Psoas muscle (tissue), 8 donors: ENCODE measurements at places on chromosomes 5 and 9. TPM values are rescaled to one million over a fixed set of nuclear protein-coding genes. Genes with fewer than 3 reads are reported as not detected.

The CCL28 gene
- not detected for total RNA-seq

The LHX3 gene
- not detected for total RNA-seq

The MCC gene
- 13.8 TPM for total RNA-seq

The CAMK4 gene
- 0.02 TPM for total RNA-seq

The CCNI2 gene
- total RNA-seq: not detected

The GKAP1 gene
- 37.9 TPM for total RNA-seq

The OLFM1 gene
- 4.8 TPM for total RNA-seq

The GABRA6 gene
- total RNA-seq: not detected

The COL15A1 gene
- total RNA-seq: 5.6 TPM

The BICD2 gene
- total RNA-seq: 32.1 TPM

The UNC5A gene
- 0.10 TPM for total RNA-seq

GRCh38 chr9:108687006-108687987 is 168.5 kb downstream of the ACTL7B start:
- no peak overlapping the region for H3K27ac ChIP-seq
- H3K36me3 ChIP-seq: no peaks in the 10 kb centered on the region

DNA sequence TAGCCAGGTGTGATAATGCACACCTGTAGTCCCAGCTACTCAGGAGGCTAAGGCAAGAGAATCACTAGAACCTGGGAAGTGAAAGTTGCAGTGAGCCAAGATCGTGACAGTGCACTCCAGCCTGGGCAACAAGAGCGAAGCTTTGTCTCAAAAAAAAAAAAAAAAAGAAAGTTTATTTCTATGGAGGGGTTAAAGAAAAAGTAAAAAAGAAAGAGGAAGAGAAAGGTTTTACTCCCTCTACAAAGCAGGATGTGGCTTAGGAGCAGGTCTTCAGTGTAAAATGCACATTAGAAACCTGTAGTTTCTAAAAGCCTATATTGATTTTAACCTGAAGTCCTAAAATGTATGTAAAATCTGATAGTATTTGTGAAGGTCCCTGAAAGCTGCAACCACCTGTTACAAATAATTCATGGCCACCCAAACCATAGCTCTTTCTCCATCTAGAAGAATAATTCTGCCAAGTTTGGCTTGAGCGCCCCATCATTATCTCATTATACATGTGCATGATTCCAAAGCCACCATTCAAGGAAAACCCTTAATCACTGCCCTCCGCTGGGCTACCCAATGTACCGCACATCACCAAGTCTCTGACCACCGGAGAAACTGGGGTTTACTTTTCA is 3.4 kb downstream of the FNBP1 start:
- no peak overlapping the region for H3K27ac ChIP-seq
- peaks cover 18% of the 10 kb centered on the region for H3K4me1 ChIP-seq
- no peaks in the 10 kb centered on the region for H3K27me3 ChIP-seq
- H3K36me3 ChIP-seq: no peaks in the 10 kb centered on the region
- peak overlapping the region; percentile 17 for H3K4me3 ChIP-seq

GRCh38 chr9:35518981-35519679 is 29.2 kb downstream of the RUSC2 start:
- peak overlapping the region; percentile 92 for H3K27ac ChIP-seq
- no peaks in the 10 kb centered on the region for H3K27me3 ChIP-seq
- H3K4me3 ChIP-seq: peak overlapping the region; percentile 9
- H3K36me3 ChIP-seq: no peaks in the 10 kb centered on the region
- no peak for DNase-seq

GRCh38 chr5:67992923-67993322 is 222.6 kb upstream of the PIK3R1 start:
- no peak for DNase-seq
- no peak overlapping the region for H3K27ac ChIP-seq
- H3K36me3 ChIP-seq: no peaks in the 10 kb centered on the region
- H3K4me3 ChIP-seq: no peak overlapping the region
- no peaks in the 10 kb centered on the region for H3K27me3 ChIP-seq
- peaks cover 7% of the 10 kb centered on the region for H3K4me1 ChIP-seq

DNA sequence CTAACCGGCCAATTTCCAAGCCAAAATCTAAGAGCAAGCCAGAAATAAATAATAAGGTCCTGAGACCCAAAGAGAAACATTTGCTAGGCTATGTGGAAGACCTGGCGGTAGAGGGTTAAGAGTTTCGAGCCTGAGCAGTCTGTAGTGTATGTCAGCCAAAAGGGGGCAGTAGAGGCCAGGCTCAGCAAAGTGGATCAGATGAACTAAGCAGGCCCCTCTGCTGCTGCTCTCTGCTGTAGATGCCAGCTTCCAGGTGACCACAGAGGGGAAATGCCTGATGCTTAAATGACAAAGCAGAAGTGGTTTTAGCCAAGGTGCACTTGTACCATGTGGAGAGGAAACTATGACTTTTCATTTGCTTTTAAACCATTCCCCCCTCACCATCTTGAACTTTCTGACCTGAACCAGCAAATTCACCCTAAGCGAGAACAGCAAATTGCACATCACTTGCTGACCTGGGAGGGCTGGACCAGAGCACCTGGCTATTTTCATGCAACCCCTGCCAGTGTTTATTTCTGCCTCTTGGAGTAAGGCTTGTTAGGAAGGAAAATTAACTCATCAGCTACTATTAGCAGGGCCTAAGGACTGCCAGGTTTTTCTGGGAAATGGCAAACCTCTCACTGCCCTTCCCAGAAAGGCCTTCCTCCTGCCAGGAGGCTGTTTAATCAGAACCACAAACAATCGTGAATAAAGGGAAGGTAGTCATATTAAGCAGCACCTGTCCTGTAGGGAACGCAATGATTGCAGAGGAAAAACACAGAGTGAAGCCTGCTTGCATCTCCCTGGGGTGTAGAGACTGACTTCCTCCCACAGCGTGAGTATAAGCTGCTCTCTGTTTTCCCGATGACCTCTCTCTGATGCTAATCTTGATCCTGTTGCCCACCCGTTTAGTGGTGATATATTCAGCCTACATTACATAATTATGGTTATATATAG is 818.2 kb downstream of the TLR4 start:
- no peaks in the 10 kb centered on the region for H3K27me3 ChIP-seq
- no peak overlapping the region for H3K4me3 ChIP-seq
- no peaks in the 10 kb centered on the region for H3K4me1 ChIP-seq
- peak; percentile 24 for DNase-seq
- no peak overlapping the region for H3K27ac ChIP-seq

GRCh38 chr5:156326718-156327259 is at the start of gene SGCD:
Gene SGCD (plus strand): TSS chr5:156327164.
- H3K27ac ChIP-seq: peak within 1 kb of the TSS; percentile 86
- peak within 1 kb of the TSS; percentile 69 for H3K4me3 ChIP-seq
- no peaks in the 10 kb centered on the region for H3K27me3 ChIP-seq
- H3K36me3 ChIP-seq: no peaks in the 10 kb centered on the region

- peak overlapping the region; percentile 99 for H3K27ac ChIP-seq
- no peaks in the 10 kb centered on the region for H3K27me3 ChIP-seq
- peak overlapping the region; percentile 73 for H3K4me3 ChIP-seq
- peaks cover 22% of the 10 kb centered on the region for H3K4me1 ChIP-seq
- peaks cover 38% of the 10 kb centered on the region for H3K36me3 ChIP-seq
- DNase-seq: no peak
Measured at GRCh38 chr5:138338411-138339090, 485 bp downstream of the FAM53C start.

GRCh38 chr5:62306896-62307689 is 1.1 kb downstream of the KIF2A start:
- H3K27ac ChIP-seq: peak overlapping the region; percentile 82
- H3K4me1 ChIP-seq: no peaks in the 10 kb centered on the region
- no peaks in the 10 kb centered on the region for H3K36me3 ChIP-seq
- no peaks in the 10 kb centered on the region for H3K27me3 ChIP-seq

- no peak overlapping the region for H3K27ac ChIP-seq
- H3K4me3 ChIP-seq: no peak overlapping the region
- peak; percentile 85 for DNase-seq
- no peaks in the 10 kb centered on the region for H3K36me3 ChIP-seq
Measured at GRCh38 chr9:127586537-127586936, 25.5 kb upstream of the STXBP1 start.

GRCh38 chr5:106127985-106128384 is 1542.8 kb downstream of the EFNA5 start:
- H3K4me3 ChIP-seq: no peak overlapping the region
- DNase-seq: no peak
- no peaks in the 10 kb centered on the region for H3K27me3 ChIP-seq
- H3K4me1 ChIP-seq: no peaks in the 10 kb centered on the region
- no peaks in the 10 kb centered on the region for H3K36me3 ChIP-seq

- H3K4me1 ChIP-seq: peaks cover 26% of the 10 kb centered on the region
- H3K27ac ChIP-seq: peak overlapping the region; percentile 81
Measured at GRCh38 chr9:34647651-34648050, 1.2 kb downstream of the GALT start.

DNA sequence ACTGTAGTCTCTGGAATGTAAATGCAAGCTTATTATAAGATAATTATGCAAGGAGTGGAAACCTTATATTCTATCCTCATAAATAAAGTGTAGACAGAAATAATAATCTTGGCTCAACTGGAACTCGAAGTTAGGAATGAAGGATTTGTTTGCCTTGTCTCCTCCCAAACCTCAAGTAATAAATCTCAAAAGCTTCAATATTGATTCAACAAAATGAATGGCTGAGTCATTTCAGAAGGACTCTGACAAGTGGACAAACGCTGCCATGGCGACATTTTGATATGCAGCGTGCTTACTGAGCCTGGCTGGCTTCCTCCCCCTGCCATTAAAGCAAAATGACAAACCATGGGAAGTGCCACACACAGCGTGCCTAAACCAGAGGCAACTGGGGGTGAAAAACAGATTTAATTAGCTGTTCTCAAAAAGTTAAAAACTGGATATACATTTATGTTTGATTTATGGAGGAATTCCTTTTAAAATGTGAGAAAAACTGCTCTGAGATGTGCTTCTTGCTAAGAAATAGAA is 10.5 kb upstream of the ADGRV1 start:
- no peak for DNase-seq
- peaks cover 10% of the 10 kb centered on the region for H3K27me3 ChIP-seq
- no peak overlapping the region for H3K27ac ChIP-seq
- peak overlapping the region; percentile 5 for H3K4me3 ChIP-seq
- H3K36me3 ChIP-seq: no peaks in the 10 kb centered on the region

GRCh38 chr5:176151281-176151680 is 86.9 kb upstream of the SIMC1 start:
- no peaks in the 10 kb centered on the region for H3K4me1 ChIP-seq
- H3K27ac ChIP-seq: no peak overlapping the region
- H3K36me3 ChIP-seq: no peaks in the 10 kb centered on the region
- H3K27me3 ChIP-seq: peaks cover 6% of the 10 kb centered on the region
- no peak for DNase-seq

DNA sequence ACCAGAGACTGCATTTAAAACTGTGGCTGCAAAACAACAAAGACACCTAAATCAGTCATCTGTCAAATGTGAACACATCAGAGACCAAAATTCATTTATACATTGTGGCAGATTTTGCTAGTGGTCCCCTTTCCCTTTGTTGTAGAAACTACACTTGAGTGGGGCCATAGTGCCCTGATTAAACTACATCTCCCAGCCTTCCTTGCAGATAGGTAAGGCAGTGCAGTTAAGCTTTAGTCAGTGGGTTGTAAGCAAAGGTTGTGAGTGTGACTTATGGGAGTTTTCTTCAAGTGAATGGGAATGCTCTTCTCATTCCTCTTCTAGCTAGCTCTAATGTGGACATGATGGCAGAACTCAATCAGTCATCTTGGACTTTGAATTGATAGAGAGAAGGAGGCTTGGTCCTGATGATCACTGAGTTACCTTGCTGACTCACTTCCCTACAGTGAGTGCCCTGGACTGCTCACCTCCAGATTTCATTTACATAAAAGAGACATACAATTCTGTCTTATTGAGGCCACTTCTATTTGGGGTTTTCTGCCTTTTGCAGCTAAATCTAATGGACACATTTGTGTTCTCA is 35.2 kb upstream of the SPARC start:
- no peaks in the 10 kb centered on the region for H3K36me3 ChIP-seq
- H3K4me1 ChIP-seq: peaks cover 12% of the 10 kb centered on the region
- H3K27me3 ChIP-seq: no peaks in the 10 kb centered on the region

- no peaks in the 10 kb centered on the region for H3K27me3 ChIP-seq
- H3K4me3 ChIP-seq: peak overlapping the region; percentile 76
- no peak for DNase-seq
- H3K27ac ChIP-seq: no peak overlapping the region
Measured at GRCh38 chr9:89312222-89312571, 1.2 kb downstream of the CKS2 start.

DNA sequence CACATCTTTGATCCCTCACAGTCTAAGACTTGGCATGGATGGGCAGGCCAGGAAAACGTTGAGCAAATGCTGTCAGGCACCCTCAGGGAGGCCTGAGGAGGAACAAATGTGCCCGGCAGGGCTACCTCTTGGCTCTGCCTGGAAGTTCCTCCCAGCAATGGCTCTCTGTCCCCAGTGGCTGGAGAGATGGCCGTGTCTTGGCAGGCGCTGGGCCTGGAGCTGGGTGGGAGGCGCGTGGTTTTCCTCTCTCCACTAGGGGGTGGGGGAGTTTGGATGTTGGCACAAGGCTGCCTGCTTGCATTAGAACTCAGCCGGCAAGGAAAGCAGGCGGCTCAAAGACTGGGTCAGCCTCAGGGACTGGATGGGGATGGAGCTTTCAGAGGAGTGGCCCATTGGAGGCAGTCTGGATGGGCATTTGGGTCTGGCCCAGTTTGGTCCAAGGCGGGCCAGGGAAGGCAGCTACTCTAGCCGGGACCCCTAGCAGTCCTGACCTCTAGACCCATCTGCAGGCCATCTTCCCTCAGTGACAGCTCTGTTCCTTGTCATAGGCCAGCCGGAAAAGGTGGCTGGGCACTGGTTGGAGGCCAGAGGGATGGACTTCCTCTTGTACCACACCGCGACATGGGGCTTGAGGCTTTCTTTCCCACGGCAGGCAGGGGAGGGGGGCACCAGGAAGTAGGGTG is 68.2 kb upstream of the STC2 start:
- H3K36me3 ChIP-seq: no peaks in the 10 kb centered on the region
- no peaks in the 10 kb centered on the region for H3K4me1 ChIP-seq
- no peak for DNase-seq

DNA sequence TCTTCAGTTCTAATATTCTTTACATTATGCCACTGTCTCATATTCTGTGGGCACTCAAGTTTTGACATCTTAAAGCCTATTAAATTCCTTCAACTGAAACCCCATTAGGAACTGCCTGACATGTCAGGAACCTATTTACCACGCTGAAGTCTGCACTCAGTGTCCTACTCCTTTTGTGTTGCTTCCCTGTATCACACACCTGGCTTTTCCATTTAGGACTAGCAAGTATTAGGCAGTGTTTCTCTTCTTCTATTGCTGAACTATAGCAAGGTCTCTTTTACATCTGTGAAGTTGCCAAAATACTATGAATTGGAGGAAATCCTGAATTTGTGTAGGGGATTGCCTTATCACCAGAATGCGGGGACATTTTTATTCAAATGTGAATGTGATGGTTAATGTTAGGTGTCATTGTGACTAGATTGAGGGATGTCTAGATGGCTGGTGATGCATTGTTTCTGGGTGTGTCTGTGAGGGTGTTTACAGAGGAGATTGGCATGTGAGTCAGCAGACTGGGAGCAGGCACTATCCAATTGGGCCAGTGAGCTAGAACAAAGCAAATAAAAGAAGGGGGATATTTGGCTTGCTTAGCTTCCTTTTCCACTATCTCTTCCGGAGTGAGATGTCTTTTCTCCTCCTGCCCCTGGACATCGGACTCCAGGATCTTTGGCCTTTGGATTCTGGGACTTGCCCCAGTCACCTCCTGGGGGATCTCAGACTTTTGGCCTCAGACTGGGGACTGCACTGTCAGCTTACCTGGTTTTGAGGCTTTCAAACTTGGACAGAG is 21.2 kb upstream of the VCAN start:
- no peak for DNase-seq
- H3K36me3 ChIP-seq: no peaks in the 10 kb centered on the region
- no peak overlapping the region for H3K4me3 ChIP-seq
- H3K4me1 ChIP-seq: no peaks in the 10 kb centered on the region
- no peak overlapping the region for H3K27ac ChIP-seq
- H3K27me3 ChIP-seq: no peaks in the 10 kb centered on the region
